Activated CD4-positive, alpha-beta T cell treated with anti-CD3 and anti-CD28 coated beads, Interleukin-2, amount 50 U/mL, for 4 hours (primary cell): ENCODE measurements at places on chromosomes 16 and 17.

DNA sequence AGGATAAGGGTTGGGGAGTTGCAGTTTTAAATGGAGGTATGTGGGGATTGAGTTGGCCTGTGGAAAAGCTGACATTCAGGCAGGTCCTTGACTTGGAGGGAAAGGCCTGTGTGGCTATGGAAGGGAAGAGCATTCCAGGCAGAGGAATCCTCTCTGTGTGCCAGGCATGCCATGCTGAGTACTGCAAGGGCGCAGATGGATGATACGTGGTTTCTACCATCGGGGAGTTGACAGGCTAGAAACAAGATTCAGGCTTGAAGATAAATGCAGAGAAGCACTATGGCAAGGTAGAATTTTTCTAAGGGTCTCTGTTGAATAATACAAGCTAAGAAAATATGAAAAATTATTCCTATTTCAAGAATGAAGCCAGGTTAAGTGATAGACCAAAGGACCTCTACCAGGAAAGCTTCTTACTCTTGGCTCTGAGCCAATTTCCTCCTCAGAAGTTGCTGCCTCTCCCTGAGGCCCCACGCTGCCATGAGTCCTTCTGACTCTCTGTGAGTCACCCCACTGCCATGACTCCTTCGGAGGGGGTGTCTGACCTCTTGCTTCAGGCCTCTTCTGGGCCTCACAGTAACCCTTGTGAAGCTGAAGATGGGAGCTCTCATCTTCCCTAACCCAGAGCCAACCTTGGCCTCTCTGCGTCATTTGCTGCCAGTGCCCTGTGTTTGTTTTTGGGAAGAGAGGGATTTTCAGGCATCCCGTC lies 75.8 kb downstream of the WNT3 start:
- no peak for DNase-seq

GRCh38 chr17:43545383-43545632 lies 832 bp downstream of the ETV4 start:
- peak; percentile 2 for DNase-seq

- no peak for DNase-seq
Measured at GRCh38 chr17:5610956-5611355, 26.6 kb upstream of the NLRP1 start.

GRCh38 chr17:31660684-31661083 lies 198.4 kb downstream of the COPRS start:
- DNase-seq: no peak

DNA sequence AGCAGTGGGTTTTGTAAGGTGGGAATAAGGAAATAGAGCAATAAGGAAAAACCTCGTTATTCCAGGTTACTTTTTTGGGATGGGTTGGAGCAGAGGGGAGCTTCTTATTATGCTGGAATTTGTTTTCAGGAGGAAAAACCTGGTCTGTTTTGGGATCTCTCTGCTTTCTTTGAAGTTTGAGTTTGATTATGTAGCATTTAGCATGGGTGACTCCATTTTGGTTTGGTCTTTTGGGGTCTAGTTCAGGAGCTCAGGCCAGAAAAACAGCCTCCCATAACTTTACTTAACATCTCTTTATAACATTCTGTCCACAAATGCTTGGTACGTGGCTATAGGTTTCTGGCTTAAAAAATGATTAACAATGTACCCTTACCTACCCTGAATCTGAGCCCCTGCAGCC lies 8.5 kb upstream of the ZG16 start:
- no peak for DNase-seq
